ENCODE measurements at places on chromosomes 12 and 14. TPM values are rescaled to one million over a fixed set of nuclear protein-coding genes. Genes with fewer than 3 reads are reported as not detected.

The LIN7A gene
- not detected for total RNA-seq

The PTHLH gene
- total RNA-seq: not detected

GRCh38 chr14:66974397-66975025 is 214.7 kb upstream of the GARIN2 start:
- DNase-seq: no peak

- DNase-seq: no peak
Measured at GRCh38 chr12:62724285-62724684, 210.7 kb downstream of the PPM1H start.

- no peak for DNase-seq
Measured at GRCh38 chr12:118590406-118591150, 214.2 kb downstream of the SUDS3 start.

GRCh38 chr14:89616852-89617341 is 199.9 kb upstream of the FOXN3 start:
- DNase-seq: peak; percentile 61
